ENCODE measurements at places on chromosomes 4 and X.

- no peak for DNase-seq
Observed at GRCh38 chr4:3682236-3683076, 83.7 kb upstream of the ADRA2C start.

- no peak for DNase-seq
Observed at GRCh38 chrX:109384699-109385098, 97.2 kb downstream of the GUCY2F start.

DNA sequence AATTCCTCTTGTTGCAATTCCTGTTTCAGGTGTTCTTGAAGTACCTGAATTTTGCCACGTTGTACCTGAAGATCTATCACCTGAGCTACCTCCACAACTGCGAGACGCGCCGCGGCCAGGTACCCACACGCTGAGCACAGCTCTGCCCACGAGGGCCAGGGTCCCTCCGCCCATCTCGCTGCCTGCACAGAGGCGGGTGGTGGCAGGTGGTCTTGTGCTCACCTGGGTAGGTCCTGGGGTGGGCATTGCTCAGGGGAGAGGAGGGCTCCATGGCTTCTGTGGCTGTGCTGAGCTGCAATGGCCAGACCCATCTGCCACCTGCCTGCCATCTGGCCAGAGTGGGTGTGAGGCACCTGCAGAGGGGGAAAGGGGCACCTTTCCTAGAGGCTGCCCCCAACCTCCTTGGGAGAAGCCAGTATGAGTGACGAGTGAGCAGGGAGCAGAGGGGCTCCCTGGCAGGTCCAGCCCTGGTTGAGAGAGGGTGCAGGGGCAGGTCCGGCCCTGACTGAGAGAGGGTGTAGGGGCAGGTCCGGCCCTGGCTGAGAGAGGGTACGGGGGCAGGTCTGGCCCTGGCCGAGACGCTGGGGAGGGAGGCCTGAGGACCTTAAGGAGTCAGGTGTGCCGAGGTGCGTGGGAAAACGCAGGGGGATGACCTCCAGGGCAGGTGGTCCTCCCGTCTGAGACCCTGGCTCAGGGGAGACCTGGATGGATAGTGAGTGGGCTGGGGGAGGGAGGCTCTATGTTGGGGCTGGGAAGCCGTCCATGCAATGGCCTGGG, 10.7 kb downstream of the PDE6B start:
- no peak for DNase-seq

- DNase-seq: no peak
Observed at GRCh38 chr4:39658756-39659155, 20.1 kb upstream of the SMIM14 start.

DNA sequence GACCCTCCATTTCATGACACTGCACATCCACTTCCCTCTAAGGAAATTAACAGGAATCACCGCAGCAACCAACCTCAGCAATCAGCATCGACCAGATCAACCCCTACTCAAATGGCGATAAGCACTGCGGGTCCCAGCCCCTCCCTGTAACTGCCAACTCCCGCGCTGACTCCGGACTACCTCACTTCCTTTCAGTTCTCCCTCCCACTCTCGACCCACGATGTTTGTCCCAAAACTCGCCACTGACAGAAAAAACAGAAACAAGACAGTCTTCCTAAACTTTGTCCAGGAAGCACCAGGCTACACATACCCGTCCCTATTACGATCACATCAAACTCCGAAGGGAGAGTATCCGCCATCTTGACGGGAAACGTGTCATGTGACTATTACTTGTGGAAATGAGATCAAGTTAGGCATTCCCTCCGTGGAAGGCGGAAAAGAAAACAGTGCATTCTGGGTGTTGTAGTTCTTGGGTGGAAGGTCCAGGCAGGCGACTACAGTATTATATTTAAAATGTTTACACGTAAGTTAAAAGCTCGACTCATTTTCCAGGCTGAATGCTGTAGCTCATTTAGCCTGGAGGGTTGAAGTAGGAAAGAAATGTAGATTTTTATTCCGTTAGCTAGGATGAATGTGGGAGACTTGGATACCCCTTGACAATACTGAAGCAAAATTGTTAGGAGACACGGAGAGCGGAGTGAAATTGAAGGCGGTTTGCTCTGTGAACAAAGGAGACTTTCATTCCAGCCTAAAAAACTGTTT, at the start of gene CHM:
CHM (minus strand) TSS at position 385 of the 762 bp plus-strand sequence; CDS start at position 359, 26 bp downstream.
- DNase-seq: peak; percentile 44

GRCh38 chrX:37640142-37640541, 45.4 kb upstream of the XK start:
- DNase-seq: no peak

- DNase-seq: no peak
Observed at GRCh38 chrX:154718616-154719015, 32.3 kb downstream of the GAB3 start.

- DNase-seq: no peak
Observed at GRCh38 chrX:85084770-85085393, 81.2 kb downstream of the APOOL start.

GRCh38 chr4:6259886-6260285, 9.8 kb upstream of the WFS1 start:
- DNase-seq: no peak

DNA sequence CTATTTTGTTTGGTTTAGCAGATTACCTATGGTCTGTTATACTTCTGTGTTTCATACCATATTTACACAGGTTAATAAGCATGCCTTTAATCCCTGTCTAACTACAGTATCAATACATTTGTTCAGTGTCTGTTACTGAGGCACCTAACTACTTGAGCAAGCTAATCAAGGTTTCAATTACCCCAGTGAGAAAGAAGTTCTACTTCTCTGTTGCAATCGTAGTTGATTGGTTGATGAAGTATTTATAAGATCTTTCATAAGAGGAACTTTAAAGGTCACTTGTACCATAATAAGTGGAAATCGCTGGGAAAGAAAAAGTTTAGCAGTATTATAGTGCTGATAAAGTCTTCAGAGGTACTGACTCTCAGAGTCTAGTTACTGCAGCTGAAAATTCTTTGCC, 490.6 kb downstream of the RPA4 start:
- no peak for DNase-seq

DNA sequence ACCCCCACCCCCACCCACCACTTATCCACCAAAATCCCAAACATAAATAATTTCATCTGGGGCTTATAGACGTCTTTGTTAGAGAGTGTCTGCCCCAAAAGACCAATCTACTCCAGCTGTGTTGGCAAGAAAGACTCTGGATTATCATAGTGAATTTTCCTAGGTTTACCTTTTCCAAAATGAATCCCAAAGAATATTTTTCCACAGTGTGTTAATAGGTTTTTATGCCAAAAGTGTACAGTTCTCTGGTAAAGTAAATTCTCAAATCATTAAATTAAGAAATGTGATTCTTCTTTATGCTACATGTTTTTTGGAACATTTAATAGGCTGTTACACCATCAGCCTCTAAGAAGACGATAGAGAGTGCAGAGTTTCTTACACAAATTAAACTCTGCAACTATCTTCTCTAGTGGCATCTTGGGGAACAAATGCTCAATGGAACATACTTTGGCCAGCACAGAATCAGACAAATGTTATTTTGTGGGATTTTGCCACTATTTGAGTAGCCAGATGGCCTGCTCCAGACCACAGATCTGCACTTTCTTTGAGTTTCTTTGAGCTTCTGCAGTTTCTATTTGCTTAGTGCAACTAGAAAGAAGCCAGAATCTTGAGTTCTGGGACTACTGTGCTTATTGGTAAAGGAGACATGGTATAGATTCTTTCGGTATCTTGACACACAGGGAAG, 206.0 kb downstream of the KIT start:
- no peak for DNase-seq

DNA sequence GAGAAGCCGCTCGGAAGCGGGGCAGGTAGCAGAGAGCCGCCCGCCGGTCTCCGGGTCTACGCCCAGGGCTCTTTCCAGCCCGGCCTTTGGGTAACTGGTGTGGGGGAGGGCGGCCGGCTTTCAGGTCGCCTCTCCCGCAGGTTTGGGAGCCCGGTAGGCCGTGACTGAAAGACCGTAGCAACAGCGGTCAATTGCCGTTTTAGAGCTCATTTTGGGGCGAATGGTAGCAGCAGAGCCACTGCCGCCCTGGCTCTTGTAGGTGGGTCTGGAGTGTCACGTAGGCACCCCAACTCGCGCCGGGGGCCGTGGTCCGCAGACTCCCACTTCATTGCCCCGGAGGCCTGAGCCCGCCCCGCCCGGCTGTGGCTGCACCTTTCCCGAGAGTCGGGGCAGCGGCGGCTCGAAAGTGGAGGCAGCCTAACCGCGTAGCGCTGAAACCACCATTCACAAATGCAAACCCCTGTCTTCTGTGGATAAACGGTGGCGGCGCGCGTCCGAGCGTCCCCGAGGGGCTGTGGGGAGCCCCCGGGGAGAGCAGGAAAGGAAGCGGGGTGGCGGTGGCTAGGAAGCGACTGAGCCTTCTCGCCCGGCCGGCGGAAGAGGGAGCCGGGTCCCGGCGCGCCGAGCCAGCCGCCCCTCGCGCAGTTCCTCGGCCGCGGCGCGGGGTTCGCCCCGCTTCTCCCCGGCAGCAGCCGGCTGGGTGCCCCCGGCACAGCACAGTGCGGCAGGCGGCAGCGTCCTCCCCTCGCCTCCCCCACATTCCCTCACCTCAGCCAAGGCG, 2185.1 kb upstream of the TENM3 start:
- DNase-seq: no peak

DNA sequence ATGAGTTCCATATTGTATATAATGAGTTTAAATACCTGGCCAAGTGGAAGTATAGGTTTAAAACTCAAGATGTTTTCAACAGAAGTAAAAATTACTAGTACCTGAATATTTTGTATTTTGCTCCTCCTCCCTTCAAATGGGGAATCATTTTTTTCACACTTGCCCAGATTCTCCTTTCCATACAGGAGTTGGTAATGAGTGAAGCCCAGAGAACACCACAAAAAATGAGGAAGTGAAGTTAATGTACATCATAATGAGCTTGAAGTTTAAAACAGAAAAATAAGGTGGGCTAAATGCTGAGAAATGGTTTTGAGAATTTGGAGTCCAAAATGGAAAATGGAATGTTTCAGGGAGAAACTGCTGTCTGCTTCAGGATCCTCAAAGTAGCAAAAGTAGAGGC, 364.8 kb upstream of the EMCN start:
- no peak for DNase-seq

DNA sequence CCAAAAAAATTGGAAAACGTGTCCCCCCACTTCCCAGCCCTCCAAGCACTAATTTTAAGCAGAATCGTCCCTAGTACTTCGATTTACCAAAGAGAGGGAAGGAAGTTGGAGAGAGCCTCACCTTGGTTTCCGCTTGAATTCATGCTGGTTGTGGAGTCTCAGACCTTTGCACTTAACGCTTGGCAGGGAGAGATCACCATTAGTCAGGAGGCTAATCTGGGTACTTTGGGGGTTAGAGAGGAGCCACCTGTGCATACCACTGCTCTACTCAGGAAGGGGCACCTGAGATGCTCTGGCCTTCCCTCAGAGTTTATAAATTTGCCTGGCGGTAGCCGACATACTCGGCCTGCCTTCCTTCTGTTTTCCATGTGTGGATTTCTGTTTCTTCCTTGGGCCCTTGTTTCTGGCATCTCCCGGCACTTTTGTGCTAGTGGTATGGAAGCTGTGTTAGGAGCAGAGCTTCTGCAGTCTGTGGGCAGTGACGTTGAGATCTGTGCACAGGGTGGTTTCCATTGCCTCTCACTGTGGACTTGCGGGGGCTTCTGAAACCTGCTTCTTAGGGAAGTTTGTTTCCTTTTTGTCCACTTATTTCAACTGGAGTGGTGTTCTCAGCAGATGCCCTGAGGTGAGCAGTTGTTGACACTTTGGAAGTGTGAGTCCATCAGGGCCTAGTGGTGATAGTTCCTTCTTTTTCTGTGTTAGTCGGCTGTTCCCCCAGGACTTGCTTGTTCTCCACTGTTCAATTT, 104.2 kb downstream of the TMEM131L start:
- DNase-seq: no peak

- no peak for DNase-seq
Observed at GRCh38 chr4:128793859-128794672, 15.4 kb upstream of the JADE1 start.

DNA sequence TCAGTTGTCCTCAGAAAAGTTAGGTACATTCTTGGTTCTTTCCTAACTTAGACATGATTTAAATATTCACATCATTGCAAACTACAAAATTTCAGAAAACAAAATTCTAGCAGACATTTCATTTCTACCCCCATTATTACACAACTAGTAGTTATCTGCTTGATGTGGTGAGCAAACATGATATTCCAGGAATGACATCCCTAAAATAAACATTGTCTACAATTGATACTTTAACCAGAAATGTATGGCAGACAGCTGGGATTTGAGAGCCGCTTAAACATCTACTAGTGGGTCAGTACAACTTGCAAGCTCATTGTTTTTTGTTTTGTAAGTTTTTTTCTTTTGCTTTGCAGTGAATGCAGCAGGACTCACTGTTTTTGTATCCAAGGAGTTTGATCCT, 32.1 kb upstream of the AMBN start:
- DNase-seq: no peak

DNA sequence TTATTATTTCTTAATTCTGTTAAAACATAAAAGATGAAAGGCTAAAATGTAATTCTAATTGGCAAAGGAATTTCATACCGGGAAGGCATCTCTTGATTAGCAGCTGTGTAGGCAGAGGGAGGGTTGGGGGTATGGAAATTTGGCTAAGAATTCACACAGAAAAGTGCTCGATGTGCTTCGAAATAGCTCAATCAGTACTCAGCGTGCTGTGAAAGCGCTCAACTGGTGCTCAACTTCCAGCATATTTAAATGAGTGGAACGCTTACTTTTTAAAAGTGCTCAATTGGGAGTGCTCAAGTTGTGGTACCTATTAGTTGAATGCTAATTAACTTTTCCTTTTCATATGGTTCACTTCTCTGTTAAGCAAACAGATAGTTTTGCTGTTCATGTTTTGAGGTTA, 695.9 kb upstream of the ATOH1 start:
- no peak for DNase-seq

DNA sequence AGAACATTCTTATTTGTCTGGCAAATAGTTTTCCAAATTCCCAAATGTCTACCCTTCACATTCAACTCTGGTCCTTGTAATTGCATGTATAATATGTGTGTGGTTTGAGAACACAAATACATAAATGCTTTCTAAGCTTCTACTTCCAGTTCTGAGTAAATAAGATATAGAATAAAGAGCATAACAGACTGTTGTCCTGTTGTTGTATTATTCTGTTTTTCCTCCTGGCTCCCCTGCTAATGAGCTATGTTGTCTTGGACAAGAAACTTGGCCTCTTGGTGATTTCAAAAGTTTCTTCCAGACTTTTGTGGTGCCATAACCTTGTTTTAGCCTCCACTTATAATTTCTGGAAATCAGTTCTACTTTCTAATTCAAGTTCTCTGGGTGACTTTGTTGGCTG, 75.3 kb upstream of the USP38 start:
- no peak for DNase-seq

- DNase-seq: no peak
Observed at GRCh38 chr4:107977966-107978705, 11.6 kb upstream of the HADH start.

DNA sequence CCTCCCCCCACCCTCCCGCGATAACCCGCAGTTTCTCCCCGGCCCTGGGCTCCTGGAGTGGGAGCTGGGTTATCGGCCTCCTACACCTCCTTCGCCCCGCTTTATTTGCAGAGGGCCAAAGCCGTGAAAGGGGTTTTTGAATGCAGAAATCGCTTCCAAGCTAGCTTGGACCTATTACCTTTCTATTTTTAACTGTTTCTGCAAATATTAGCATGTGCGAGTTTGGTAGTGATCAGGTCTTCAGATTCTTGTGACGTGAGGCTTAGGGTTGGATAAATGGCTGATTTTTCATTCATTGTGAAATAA, 1.3 kb downstream of the USP9X start:
- peak; percentile 2 for DNase-seq

GRCh38 chrX:3142259-3143042, 101.2 kb downstream of the ARSF start:
- DNase-seq: no peak

- DNase-seq: no peak
Observed at GRCh38 chr4:45663003-45663402, 460.9 kb downstream of the GABRG1 start.

All from stimulated activated CD4-positive, alpha-beta T cell treated with anti-CD3 and anti-CD28 coated beads, TNF-alpha, amount 100 ng/mL, for 24 hours (primary cell).